ENCODE measurements at places on chromosomes 4 and X.

DNA sequence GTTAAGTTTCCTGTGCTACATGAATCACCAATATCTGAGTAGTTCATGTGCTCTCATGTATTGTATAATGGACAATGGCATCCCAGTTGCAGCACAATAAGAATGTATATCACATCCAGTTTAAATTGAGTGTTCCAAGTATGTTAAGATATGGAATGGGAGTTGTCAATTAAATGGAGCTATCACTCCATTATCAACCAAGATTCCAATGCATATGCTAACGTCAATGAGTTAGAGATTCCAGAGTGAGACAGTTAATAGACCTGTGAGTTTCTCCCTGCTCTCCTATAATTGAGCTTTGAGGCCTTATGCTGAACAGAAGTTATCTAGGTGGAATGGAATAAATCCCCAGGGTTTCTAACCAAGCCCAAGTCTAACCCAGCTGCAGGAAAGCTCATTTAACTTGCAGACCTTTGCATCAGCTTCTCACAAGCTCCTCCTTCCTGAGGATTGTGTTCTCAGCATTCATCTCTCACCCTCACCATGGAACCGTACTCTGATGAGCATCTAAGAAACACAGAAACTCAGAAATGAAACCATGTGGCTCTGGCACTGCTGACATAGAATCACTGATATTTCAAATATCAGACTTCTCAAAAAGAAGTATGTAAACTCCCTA, 84.8 kb downstream of the TIGD2 start:
- DNase-seq: no peak

- no peak for DNase-seq
Measured at GRCh38 chrX:19723427-19723826, 164.0 kb downstream of the SH3KBP1 start.

GRCh38 chrX:138742217-138742616, 30.7 kb upstream of the FGF13 start:
- DNase-seq: no peak

GRCh38 chr4:15718959-15719358, 16.1 kb downstream of the BST1 start:
- no peak for DNase-seq

- DNase-seq: no peak
Measured at GRCh38 chrX:66328950-66329596, 165.0 kb downstream of the HEPH start.

- DNase-seq: no peak
Measured at GRCh38 chr4:163672751-163673150, 178.3 kb downstream of the TMA16 start.

- no peak for DNase-seq
Measured at GRCh38 chrX:17613979-17614588, 123.2 kb upstream of the SCML1 start.

- DNase-seq: no peak
Measured at GRCh38 chr4:187118166-187118565, 394.5 kb upstream of the FAT1 start.
